NCI-H460 (cell line): ENCODE measurements at places on chromosomes 7 and 10.

DNA sequence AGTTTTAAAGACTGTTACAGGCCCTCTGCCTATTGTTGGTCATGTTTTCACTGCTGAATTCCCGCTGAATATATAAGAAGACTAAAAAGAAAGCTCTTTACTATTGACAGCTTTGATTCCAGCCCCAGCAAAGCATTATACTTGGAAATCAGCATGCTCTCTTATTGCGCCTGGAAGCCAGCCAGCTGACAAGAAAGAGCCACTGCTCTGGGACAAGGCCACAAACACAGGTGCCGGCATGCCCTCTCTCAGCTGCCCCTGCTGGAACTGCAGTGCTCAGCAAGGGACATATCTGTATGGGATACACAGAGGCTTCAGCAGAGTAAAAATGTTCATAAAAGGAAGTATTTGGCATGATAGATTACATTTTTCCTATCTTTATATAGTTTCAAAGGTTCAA lies 523.9 kb downstream of the ADRA2A start:
- DNase-seq = no peak

DNA sequence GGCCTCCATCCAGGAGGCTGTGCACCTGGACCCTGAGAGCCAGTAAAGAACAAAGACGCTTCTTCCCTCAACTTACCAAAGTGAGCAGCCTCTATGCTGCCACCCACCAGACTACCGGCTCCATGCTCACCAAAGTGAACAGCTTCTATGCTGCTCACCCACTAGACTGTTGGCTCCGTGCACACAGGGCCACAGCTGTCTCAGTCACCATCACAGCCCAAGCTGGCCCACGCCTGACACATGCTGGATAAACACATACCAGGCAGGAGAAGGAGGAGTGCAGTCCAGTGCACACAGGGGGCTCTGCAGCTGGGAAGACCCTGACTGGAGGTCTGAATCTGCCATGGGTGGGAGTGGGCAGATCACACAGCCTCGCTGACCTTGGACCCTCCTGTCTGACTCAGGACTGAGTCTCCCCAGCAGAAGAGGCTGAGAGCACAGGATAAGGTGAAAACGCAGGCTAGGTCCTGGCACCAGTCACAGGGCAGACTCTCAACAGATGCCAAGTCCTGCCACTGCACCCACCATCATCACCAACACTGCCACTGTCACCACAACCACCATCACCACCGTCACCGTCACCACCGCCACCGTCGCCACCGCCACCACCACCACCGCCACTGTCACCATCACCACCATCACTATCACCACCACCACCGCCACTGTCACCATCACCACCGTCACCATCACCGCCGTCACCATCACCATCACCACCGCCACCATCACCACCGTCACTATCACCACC lies 130.9 kb downstream of the MAD1L1 start:
- DNase-seq = no peak

DNA sequence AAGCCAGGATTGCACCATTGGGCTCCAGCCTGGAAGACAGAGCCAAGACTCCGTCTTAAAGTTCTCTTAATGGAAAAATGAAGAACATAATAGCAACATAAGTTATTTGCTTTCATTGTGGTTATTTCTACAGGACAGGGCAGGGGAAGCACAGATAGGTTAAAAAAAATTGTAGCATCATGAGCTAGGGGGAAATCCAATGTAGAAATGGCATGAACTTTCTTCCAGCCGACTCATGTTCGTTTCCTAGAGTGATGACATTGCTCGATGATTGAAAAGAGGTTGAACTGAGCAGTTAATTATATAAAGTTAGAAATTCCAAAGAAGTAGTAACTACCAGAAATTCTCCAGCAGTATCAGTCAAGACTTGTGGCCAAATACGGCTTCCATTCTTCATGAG lies 64.9 kb downstream of the DAGLB start:
- DNase-seq = no peak

GRCh38 chr10:110076559-110077318 lies 69.0 kb downstream of the ADD3 start:
- DNase-seq = peak; percentile 67

- DNase-seq = no peak
These were observed 178.3 kb downstream of the PTN start for GRCh38 chr7:137165241-137165640.

GRCh38 chr7:4681886-4682620 lies at the start of gene FOXK1:
Gene FOXK1, plus strand, starts transcription at chr7:4682295. Its CDS starts 14 bp downstream, at chr7:4682309.
- peak; percentile 62 for DNase-seq

GRCh38 chr7:121919986-121920385 lies 47.0 kb downstream of the PTPRZ1 start:
- no peak for DNase-seq

DNA sequence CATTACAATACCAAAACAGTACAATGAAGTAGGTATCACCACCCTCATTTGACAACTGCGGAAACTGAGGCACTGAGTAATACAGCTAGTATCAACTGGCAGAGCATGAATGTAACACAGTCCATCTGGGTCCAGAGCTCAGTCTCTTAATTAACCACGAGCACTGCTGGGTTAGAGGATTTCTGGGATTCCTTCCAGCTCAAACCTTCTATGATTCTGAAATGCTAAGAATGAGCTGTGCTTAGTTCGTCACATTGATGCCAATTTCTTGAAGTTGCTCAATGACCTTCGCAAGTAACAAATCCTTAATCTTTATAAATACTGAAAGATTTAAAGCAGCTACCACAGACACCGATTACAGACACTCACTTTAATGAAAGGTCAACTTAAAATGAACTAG lies 62.5 kb downstream of the SGMS1 start:
- DNase-seq = peak; percentile 83
